ENCODE measurements at places on chromosomes 1 and 21. TPM values are rescaled to one million over a fixed set of nuclear protein-coding genes. Genes with fewer than 3 reads are reported as not detected.

LAPTM5 gene
- total RNA-seq: 14.9 TPM

- DNase-seq: no peak
Measured at GRCh38 chr1:190144650-190145049, 333.0 kb downstream of the BRINP3 start.

DNA sequence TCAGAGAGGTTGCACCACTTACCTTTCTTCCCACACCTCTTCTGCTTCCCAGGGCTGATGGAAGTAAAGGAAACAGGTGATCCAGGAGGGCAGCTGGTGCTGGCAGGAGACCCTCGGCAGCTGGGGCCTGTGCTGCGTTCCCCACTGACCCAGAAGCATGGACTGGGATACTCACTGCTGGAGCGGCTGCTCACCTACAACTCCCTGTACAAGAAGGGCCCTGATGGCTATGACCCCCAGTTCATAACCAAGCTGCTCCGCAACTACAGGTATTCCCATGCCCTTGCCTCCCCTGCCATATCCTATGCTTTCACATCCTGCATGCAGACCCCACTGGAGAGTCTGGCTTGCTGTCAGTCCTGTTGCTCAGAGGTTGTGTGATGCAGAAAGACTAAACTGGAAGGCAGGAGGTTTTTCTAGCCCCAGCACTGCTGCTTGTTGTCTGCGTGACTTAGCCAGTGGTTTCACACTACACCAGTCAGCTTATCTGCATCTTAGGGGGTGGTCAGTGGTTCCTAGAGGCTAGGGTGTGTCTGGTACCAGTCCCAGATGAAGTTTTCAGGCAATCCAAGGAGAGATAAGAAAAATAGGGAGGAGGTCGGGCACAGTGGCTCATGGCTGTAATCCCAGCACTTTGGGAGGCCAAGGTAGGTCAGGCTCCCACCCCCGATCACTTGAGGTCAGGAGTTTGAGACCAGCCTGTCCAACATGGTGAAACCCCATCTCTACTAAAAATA, 10.2 kb downstream of the RHOC start:
- no peak for DNase-seq

GRCh38 chr1:220991959-220992704, 112.9 kb downstream of the HLX start:
- DNase-seq: no peak
